Liver (tissue), 10 donors: ENCODE measurements at places on chromosomes 5 and 9.

DNA sequence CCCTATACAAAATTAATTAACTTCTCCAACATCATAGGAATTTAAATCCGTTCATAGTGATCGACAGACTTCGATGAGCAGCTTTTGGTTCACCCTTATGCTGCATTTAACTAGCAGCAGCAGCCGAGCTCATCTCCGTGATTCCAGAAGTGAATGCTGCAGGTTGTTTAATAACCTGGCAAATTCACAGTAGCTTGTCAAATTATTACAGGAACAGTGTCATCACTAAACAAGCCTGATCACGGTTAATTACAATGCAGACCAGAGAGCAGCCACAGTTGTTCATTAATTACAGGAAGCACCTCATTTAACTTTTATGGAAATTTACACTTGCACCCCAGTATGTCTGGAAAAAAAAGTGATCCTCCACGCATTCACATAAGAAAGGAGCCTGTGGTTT, 188.2 kb downstream of the BNC2 start:
- H3K27me3 ChIP-seq: peaks cover 5% of the 10 kb centered on the region
- no peaks in the 10 kb centered on the region for H3K36me3 ChIP-seq
- H3K4me1 ChIP-seq: no peaks in the 10 kb centered on the region

DNA sequence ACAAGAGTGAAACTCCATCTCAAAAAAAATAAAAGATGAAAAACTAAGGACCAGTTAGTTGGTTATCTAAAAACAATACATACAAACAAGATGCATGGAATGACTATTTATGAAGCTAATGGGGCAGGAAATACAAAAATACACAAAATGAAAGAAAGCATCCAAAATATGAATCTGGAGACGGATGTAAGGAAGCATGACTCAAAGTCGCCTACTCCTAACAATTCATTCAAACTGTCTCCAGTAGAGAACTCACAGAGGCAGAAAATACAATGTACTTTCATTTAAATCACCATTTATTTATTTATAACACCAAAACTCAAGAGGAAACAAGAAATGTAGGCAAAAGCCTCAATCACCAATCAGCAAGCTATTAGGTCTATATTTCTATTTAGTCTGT, 68.4 kb downstream of the SCAI start:
- no peak for DNase-seq
- no peaks in the 10 kb centered on the region for H3K27me3 ChIP-seq
- no peaks in the 10 kb centered on the region for H3K4me1 ChIP-seq
- H3K27ac ChIP-seq: no peak overlapping the region

GRCh38 chr5:78787783-78788182, 139.2 kb upstream of the LHFPL2 start:
- H3K27me3 ChIP-seq: no peaks in the 10 kb centered on the region
- H3K4me3 ChIP-seq: no peak overlapping the region
- DNase-seq: no peak
- no peaks in the 10 kb centered on the region for H3K36me3 ChIP-seq

DNA sequence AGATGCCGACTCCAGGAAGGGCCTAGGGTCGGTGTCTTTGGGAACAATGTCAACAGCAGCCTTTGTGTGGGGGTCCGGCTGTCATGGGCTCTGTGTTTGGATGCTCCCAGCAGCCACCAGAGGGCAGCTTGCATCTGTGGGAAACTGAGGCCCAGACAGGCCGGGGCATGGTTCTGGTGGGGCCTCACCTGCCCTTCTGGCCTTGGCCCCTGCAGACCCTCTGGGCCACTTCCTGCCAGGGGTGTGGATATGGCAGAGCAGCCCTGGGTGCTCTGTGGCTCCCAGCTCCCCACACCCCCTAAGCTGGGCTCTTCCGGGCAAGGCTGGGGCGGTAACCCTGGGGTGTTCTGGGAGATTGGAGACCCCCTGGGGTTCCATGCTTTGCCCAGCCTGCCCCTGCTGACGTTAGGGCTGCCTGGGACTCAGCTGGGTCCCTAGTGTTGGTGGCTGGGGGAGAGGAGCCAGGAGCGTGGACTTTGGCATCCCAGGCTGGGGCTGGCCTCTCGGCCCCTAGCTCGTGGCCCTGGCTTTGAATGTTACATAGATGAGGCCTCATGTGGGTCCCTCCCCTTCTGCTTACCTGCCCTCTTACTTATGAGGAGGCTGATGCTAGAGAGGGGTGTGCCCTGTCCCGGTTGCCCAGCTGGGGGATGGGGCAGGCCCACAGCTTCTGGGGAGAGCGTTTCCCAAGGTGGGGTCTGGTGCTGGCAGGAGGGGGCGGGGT, 38.3 kb downstream of the RXRA start:
- no peaks in the 10 kb centered on the region for H3K27me3 ChIP-seq
- H3K36me3 ChIP-seq: no peaks in the 10 kb centered on the region
- H3K27ac ChIP-seq: peak overlapping the region; percentile 79
- no peak overlapping the region for H3K4me3 ChIP-seq

GRCh38 chr5:168282120-168282519, 9.3 kb upstream of the WWC1 start:
- H3K36me3 ChIP-seq: no peaks in the 10 kb centered on the region
- H3K27me3 ChIP-seq: no peaks in the 10 kb centered on the region
- H3K4me3 ChIP-seq: no peak overlapping the region
- H3K4me1 ChIP-seq: no peaks in the 10 kb centered on the region

DNA sequence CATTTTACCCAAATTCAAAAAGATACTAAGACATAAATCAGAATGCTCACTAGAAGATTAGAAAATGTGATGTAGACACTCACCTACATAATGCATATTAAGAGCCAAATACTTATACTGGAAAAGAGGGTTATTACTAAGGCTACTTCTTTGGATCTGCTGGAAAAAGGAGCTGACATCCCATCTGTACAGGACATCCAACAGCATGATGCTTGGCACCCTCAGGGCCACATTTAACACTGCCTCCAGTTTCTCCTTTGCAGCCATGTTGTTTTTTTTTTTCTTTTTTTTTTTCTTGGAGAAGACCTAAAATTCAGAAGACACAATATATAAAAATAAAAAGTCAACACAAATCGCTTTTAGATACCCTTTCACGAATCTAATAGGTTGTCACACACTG, 6.0 kb downstream of the RNF145 start:
- no peak overlapping the region for H3K4me3 ChIP-seq
- no peak overlapping the region for H3K27ac ChIP-seq
- no peak for DNase-seq
- no peaks in the 10 kb centered on the region for H3K4me1 ChIP-seq
- H3K36me3 ChIP-seq: no peaks in the 10 kb centered on the region
- H3K27me3 ChIP-seq: no peaks in the 10 kb centered on the region

GRCh38 chr9:130174025-130174424, 1.8 kb downstream of the NCS1 start:
- no peaks in the 10 kb centered on the region for H3K4me1 ChIP-seq
- H3K36me3 ChIP-seq: no peaks in the 10 kb centered on the region
- no peaks in the 10 kb centered on the region for H3K27me3 ChIP-seq
- DNase-seq: no peak

GRCh38 chr5:3787604-3788003, 192.0 kb downstream of the IRX1 start:
- no peaks in the 10 kb centered on the region for H3K4me1 ChIP-seq
- peaks cover 2% of the 10 kb centered on the region for H3K27me3 ChIP-seq
- no peak overlapping the region for H3K4me3 ChIP-seq

DNA sequence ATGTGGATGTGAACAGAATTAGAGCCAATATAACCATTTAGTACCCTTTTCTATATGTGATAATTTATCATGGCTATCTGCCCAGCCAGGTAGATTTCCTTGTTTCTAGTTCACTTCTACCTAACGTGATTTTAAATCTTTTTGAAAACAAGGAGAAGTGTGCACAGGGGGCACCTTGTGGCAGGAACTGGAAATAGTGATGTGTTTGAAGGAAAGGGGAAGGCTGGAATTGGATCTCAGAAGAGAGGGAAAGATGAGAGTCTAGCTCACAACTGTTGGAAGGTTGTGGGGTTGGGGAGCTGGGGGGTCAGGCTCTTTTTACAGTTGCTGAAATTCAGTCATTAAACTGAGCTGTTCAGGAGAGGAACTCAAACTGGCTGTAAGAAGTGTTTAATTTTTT, 219.5 kb downstream of the KCTD16 start:
- no peak for DNase-seq
- H3K36me3 ChIP-seq: no peaks in the 10 kb centered on the region
- no peaks in the 10 kb centered on the region for H3K27me3 ChIP-seq
- H3K4me1 ChIP-seq: no peaks in the 10 kb centered on the region
- H3K4me3 ChIP-seq: no peak overlapping the region

- no peak for DNase-seq
- no peaks in the 10 kb centered on the region for H3K27me3 ChIP-seq
- H3K27ac ChIP-seq: no peak overlapping the region
- no peaks in the 10 kb centered on the region for H3K36me3 ChIP-seq
These were observed 140.9 kb downstream of the PSAT1 start for GRCh38 chr9:78437806-78438205.

GRCh38 chr5:107217721-107218130, 453.0 kb downstream of the EFNA5 start:
- H3K36me3 ChIP-seq: no peaks in the 10 kb centered on the region
- H3K27ac ChIP-seq: no peak overlapping the region
- no peak overlapping the region for H3K4me3 ChIP-seq
- H3K27me3 ChIP-seq: no peaks in the 10 kb centered on the region

GRCh38 chr9:92988215-92988768, 41.0 kb downstream of the FGD3 start:
- H3K27ac ChIP-seq: no peak overlapping the region
- no peak overlapping the region for H3K4me3 ChIP-seq
- no peaks in the 10 kb centered on the region for H3K4me1 ChIP-seq
- H3K27me3 ChIP-seq: no peaks in the 10 kb centered on the region
- no peak for DNase-seq

- no peaks in the 10 kb centered on the region for H3K4me1 ChIP-seq
- H3K36me3 ChIP-seq: no peaks in the 10 kb centered on the region
- DNase-seq: no peak
- H3K4me3 ChIP-seq: no peak overlapping the region
- no peaks in the 10 kb centered on the region for H3K27me3 ChIP-seq
- no peak overlapping the region for H3K27ac ChIP-seq
These were observed 458.4 kb downstream of the HINT1 start for GRCh38 chr5:130706696-130707095.

GRCh38 chr9:86978413-86978812, 31.1 kb upstream of the GAS1 start:
- no peak overlapping the region for H3K27ac ChIP-seq
- H3K27me3 ChIP-seq: peaks cover 2% of the 10 kb centered on the region
- no peaks in the 10 kb centered on the region for H3K36me3 ChIP-seq
- no peak overlapping the region for H3K4me3 ChIP-seq
- DNase-seq: no peak

GRCh38 chr5:147743678-147744374, 38.7 kb downstream of the JAKMIP2 start:
- no peak overlapping the region for H3K4me3 ChIP-seq
- no peaks in the 10 kb centered on the region for H3K27me3 ChIP-seq
- no peak overlapping the region for H3K27ac ChIP-seq
- DNase-seq: no peak
- H3K4me1 ChIP-seq: no peaks in the 10 kb centered on the region

DNA sequence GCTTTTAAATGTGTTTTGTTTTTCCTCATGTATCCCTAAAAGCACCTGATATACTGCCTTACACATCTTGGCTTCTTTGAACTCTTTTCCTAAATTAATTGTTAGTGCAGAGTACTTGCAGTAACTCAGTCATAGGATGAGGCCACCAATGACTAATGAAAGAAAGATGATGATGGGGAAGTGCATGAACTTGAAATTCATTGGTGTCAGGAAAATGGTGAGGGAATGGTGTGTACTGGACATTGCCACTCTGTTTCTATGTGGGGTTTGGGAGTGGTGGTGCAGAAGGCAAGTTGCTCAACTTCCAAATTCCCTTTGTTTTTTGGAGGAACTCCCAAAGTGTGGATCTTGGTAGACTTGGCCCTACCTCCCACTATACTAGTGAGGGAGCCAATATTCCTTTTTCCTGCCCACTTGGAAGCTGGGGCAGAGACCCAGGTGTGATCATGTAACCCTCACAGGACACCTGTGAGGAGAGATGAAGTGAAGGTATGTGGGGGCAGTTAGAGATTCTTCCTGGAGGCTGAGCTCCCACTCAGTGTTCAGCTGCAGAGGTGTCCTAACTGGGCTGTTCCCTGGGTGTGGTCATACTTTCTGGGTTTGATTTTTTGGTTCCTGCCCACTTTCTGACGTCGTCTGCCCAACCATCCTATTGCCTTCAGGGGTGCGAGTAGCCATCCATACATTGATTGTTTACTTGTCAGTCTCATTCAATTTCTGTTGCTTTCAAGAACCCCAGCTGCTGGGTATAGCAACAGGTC, 298.5 kb downstream of the MAST4 start:
- H3K4me3 ChIP-seq: no peak overlapping the region
- no peak overlapping the region for H3K27ac ChIP-seq
- H3K27me3 ChIP-seq: no peaks in the 10 kb centered on the region
- H3K36me3 ChIP-seq: no peaks in the 10 kb centered on the region

DNA sequence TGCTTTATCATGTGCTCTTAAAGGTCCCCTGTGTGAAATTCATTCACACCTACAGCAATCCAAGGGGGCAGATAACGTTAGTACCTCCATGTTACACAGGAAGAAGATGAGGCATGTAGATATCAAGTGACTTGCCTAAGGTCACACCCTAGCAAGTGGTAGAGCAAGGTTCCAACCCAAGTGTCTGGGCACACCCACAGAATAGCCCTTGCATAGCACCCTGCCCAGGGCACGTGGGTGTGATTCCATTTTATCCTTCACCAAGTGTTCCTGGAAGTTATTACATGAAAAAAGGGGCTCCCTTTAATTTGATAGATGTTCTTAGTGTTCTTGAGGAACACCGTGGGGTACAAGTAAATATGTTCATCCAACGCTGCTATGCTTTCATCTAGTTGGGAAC, 4.9 kb downstream of the TMEM171 start:
- H3K4me1 ChIP-seq: peaks cover 8% of the 10 kb centered on the region

- H3K27me3 ChIP-seq: no peaks in the 10 kb centered on the region
- H3K27ac ChIP-seq: no peak overlapping the region
- DNase-seq: no peak
- no peaks in the 10 kb centered on the region for H3K4me1 ChIP-seq
- H3K4me3 ChIP-seq: no peak overlapping the region
- no peaks in the 10 kb centered on the region for H3K36me3 ChIP-seq
These were observed 263.6 kb upstream of the C9orf72 start for GRCh38 chr9:27836661-27837401.
